Stimulated activated naive CD4-positive, alpha-beta T cell treated with Interleukin-2 at 50 U/mL for 16 hours (primary cell): ENCODE measurements at places on chromosomes 5 and 9.

- DNase-seq: no peak
These were observed 47.1 kb upstream of the BOD1 start for GRCh38 chr5:173663352-173664153.

- DNase-seq: no peak
These were observed 27.9 kb downstream of the BDP1 start for GRCh38 chr5:71483355-71483754.

GRCh38 chr5:79423296-79423695 lies 90.6 kb downstream of the HOMER1 start:
- no peak for DNase-seq

DNA sequence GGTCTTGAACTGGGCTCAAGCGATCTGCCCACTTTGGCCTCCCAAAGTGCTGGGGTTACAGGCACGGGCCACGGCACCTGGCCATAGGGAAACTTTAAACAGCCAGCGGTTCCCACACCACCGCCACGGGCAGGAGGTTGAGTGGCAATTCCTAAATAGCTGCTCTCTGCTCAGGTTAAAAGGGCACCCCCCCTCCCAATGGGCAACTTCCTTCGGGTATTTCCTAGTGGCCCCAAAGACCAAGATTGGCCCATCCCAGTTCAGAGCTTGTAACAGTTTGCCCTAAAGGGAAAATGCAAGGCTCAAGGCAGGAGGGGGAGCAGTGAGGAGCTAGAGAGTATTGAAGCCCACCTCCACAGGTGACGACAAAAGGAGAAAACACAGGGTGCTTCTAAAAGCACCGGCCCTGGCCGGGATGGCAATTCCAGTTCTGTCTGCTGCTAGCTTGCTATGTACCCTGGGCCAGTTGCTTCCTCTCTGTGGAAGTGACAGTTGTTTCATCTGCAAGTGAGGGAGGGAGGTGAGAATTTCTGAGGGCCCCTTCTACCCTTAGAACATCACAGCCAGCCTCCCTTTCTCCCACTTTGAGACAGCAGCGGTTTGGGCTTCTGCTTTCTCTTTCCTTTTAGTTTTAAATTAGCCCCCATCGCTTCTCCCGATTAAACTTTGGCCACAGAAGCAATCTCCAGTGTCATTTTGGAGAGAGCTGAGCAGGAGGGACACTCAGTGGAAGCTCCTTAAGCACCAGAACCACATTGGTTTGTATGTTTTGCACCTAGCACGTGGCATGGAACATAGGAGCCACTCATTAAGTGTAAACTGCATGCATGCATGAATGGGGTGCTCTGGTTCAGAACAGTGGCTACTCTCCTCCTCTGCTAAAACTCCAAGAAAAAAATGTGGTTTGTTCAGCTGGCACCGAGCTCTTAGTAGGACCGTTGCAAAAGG lies 17.3 kb upstream of the TNIP1 start:
- DNase-seq: peak; percentile 20

GRCh38 chr5:62167561-62168057 lies 138.4 kb upstream of the KIF2A start:
- DNase-seq: no peak

- DNase-seq: no peak
These were observed 209.6 kb upstream of the TNC start for GRCh38 chr9:115327436-115328122.

- no peak for DNase-seq
These were observed 65.9 kb downstream of the CYFIP2 start for GRCh38 chr5:157331807-157332206.

GRCh38 chr5:362189-362588 lies 40.7 kb downstream of the AHRR start:
- no peak for DNase-seq

DNA sequence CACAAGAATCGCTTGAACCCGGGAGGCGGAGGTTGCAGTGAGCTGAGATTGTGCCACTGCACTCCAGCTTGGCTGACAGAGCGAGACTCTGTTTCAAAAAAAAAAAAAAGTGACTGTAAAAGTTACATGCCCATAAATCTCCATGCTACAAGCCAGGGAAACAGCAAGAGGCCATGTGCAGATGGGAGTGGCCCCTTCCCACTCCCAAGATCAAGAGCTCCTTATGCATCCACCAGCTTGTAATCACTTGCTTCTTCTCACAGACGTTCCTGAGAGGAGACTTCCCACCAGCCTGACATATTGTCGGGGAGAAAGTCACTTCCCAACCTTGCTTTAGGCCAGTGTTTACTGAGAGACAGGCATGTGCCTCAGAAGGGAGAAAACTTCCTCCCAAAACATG lies 45.6 kb upstream of the N4BP3 start:
- no peak for DNase-seq

DNA sequence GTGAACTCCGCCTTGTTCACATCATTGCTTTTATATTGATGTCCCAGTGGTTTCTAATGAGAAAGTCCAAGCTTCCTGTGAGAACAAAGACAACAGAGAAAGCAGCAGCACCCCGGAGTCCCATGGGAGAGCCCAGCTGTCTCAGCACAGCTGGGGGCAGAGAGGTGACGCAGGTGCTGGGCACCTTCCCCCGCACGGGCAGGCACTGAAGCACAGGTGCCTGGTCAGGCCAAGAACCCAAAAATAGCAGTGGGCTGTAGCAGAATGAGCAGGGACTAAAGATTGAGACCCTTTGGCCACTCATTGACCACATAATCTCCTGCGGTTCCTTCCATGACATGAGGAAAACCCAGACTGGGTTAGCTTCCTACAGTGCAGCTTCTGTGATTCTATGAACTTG lies 18.8 kb downstream of the SRD5A1 start:
- DNase-seq: no peak
